Kidney (tissue), 22 donors: ENCODE measurements at places on chromosomes 11 and 22.
A peak's percentile ranks its signal among the peaks of the same experiment; 100 is the strongest.

- H3K36me3 ChIP-seq = no peaks in the 10 kb centered on the region
- DNase-seq = no peak
- peak overlapping the region; percentile 88 for H3K4me3 ChIP-seq
- no peaks in the 10 kb centered on the region for H3K4me1 ChIP-seq
Measured at GRCh38 chr11:7514099-7514591, 346 bp downstream of the PPFIBP2 start.

DNA sequence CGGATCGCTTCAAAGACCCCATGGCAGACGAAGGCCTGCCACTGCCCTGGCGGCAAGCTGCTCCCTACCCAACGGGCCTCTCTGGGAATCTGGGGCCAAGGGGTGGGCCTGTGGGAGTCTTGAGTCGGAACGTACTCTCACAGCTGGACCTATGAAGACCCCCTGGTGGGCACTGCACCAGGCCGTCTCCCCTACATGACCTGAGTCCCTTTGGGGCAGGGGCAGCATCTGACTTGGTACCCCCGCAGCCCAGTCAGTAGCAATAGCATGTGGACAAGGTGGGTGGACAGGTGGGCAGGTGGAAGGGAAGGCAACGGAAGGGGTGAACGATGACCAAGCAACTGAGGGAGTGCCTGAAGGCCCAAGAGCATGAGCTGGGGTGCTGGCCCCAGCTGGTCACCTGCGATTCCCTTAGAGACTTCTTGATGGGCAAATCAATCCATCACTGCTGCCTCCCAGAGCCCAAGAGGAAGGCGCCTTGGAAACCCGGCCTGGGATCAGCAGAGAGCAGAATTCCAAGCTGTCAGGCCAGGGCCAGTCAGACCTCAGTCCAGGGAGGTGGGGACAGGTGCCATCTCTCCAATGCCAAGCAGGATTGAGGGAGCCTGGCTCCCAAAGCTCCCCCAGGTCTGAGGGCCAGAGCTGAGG, 35.3 kb downstream of the ARAP1 start:
- H3K36me3 ChIP-seq = no peaks in the 10 kb centered on the region
- H3K4me1 ChIP-seq = peaks cover 7% of the 10 kb centered on the region
- no peak overlapping the region for H3K27ac ChIP-seq
- H3K27me3 ChIP-seq = no peaks in the 10 kb centered on the region
- H3K4me3 ChIP-seq = no peak overlapping the region
- DNase-seq = no peak

DNA sequence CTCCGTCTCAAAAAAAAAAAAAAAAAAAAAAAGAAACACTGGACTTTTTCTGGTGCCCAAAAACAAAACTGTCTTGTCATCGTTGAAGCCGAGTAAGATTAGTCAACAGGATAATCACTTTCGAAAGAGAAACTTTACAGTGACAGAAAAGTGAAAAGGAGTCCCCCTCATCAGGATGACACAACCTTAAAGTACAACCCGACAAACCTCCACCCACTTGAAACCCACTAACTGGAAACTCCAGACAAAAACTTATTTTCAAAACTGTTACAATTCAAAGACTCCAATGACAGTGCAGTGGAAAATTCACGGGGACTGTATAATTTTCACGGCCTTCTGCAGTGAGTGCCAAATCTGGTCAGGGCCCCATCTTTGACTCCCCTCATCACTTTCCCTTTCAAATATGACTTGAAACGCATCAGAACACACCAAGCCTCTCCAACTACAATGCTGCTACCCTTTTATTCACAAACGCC, 1.3 kb downstream of the DENND5A start:
- H3K27me3 ChIP-seq = no peaks in the 10 kb centered on the region
- H3K27ac ChIP-seq = peak overlapping the region; percentile 95
- H3K4me1 ChIP-seq = peaks cover 4% of the 10 kb centered on the region
- DNase-seq = no peak
- peak overlapping the region; percentile 80 for H3K4me3 ChIP-seq

DNA sequence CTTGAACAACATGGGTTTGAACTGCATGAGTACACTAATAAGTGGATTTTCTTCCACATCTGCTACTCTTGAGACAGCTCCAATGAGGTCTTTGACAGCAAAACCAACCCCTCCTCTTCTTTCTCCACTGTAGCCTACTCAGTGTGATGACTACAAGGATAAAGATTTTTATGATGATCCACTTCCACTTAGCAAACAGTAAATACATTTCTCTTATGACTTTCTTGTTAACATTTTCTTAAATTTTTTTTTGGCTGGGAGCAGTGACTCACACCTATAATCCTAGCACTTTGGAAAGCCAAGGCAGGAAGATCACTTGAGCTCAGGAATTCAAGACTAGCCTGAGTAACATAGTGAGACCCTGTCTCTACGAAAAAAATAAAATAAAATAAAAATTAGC, 9.9 kb upstream of the EIF4G2 start:
- no peaks in the 10 kb centered on the region for H3K36me3 ChIP-seq
- no peak for DNase-seq
- H3K4me3 ChIP-seq = no peak overlapping the region
- no peaks in the 10 kb centered on the region for H3K27me3 ChIP-seq
- H3K27ac ChIP-seq = no peak overlapping the region
- no peaks in the 10 kb centered on the region for H3K4me1 ChIP-seq

GRCh38 chr11:28107191-28107749, 686 bp downstream of the KIF18A start:
- no peaks in the 10 kb centered on the region for H3K36me3 ChIP-seq
- DNase-seq = peak; percentile 35
- peaks cover 5% of the 10 kb centered on the region for H3K4me1 ChIP-seq
- H3K27ac ChIP-seq = peak overlapping the region; percentile 82
- peak overlapping the region; percentile 95 for H3K4me3 ChIP-seq

GRCh38 chr22:41561335-41561734, 525 bp downstream of the CSDC2 start:
- no peaks in the 10 kb centered on the region for H3K36me3 ChIP-seq
- DNase-seq = peak; percentile 48
- no peaks in the 10 kb centered on the region for H3K27me3 ChIP-seq

GRCh38 chr11:2942872-2943710, 13.9 kb upstream of the PHLDA2 start:
- DNase-seq = no peak
- peaks cover 13% of the 10 kb centered on the region for H3K36me3 ChIP-seq
- H3K27ac ChIP-seq = no peak overlapping the region
- no peak overlapping the region for H3K4me3 ChIP-seq

GRCh38 chr11:82733444-82734119, at the start of gene FAM181B:
FAM181B (minus strand) TSS chr11:82733864; CDS start chr11:82733729, 135 bp downstream.
- no peaks in the 10 kb centered on the region for H3K36me3 ChIP-seq
- peaks cover 8% of the 10 kb centered on the region for H3K27me3 ChIP-seq
- no peak within 1 kb of the TSS for H3K27ac ChIP-seq
- H3K4me1 ChIP-seq = no peaks in the 10 kb centered on the region
- H3K4me3 ChIP-seq = peak within 1 kb of the TSS; percentile 62

DNA sequence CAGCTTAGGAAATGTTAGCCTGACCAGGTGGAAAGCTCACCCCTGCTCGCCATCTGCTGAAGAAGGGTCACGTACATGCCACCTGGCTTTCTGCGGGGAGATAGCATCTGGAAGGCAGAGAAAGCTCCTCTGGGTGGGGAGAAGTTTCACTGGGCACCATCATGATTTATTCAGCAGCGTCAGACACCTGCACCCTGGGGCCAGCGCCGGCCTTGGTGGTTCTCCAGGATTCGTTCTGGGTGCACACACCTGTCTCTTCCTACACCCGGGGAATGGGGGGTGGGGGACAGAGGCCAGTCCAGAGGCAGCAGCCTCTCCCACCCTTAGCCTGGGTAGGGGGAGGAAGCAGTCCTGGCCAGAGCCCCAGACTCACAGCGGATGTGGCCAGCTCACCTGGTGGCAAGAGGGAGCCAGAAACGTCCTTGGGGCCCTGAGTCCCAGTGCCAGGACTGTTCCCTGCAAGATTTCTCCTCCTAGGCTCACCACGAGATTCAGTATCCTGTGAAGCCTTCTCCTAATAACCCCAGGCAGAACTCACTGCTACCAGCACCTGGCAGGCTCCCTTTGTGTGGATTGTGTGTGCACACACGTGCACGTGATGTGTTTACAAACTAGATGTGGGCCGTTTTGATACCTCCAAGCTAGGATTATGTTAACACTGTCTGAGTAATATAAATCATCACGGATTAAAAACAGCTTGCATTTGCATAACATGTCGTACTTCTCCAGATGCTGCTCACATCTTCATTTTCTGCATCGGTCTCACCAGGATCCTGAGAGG, 17.3 kb upstream of the RASD2 start:
- H3K27ac ChIP-seq = no peak overlapping the region
- H3K36me3 ChIP-seq = no peaks in the 10 kb centered on the region
- no peaks in the 10 kb centered on the region for H3K27me3 ChIP-seq
- no peak overlapping the region for H3K4me3 ChIP-seq

GRCh38 chr22:20509344-20510047, 2.1 kb downstream of the MED15 start:
- H3K4me1 ChIP-seq = peaks cover 20% of the 10 kb centered on the region
- H3K27me3 ChIP-seq = no peaks in the 10 kb centered on the region
- H3K36me3 ChIP-seq = peaks cover 3% of the 10 kb centered on the region
- DNase-seq = peak; percentile 89

DNA sequence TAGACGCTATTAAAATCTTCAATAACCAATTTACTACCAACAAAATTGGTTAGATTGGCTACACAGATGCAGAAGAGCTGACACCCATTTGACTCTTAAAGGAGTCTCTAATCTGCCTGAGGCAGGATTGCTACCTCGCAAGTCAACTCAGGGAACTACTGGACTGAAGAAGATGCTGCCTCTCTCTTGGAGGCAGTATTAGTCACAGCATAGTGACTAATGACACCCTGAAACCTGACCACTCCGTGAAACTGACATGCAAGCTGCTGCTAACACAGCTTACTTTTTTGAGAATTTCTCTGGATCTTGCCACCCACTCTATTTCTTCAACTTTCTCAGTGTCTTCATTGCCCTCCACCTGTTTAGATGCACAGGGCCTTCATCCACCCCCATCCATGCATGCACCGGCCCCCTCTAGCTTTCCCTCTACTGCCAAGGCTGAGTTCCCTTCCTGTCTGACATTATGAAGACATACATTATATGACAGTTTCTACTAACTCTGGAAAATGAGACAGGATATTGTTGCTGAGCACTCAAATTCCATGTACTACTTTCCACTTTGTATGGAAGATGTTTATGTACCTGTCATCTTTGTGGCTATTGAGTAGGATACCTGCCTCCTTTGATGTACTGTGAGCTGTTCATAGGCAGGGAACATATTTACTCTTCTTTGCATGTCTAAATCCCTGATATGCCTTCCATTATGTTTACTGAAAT, 183.2 kb downstream of the MSANTD4 start:
- DNase-seq = peak; percentile 28

DNA sequence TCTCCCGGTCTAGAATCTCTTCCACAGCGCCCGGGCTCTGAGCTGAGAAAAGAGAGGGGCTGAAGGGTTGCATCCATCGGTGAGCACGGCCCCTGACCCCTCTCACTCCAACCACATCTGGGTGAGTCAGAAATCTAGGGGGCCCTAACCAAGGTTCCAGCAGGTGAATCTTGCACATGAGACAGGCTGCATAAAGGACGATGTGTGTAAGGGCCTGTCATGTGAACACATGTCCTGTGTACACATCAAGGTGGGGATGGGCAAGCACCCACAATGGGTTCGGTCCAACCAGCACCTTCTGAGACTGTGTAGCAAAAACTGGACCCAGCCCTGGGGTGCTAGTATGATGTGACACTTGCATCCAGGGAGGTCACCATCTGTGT, 1.2 kb downstream of the BET1L start:
- H3K4me3 ChIP-seq = peak overlapping the region; percentile 88
- no peak overlapping the region for H3K27ac ChIP-seq
- H3K27me3 ChIP-seq = no peaks in the 10 kb centered on the region
- H3K36me3 ChIP-seq = peaks cover 2% of the 10 kb centered on the region
- H3K4me1 ChIP-seq = peaks cover 39% of the 10 kb centered on the region
- no peak for DNase-seq

DNA sequence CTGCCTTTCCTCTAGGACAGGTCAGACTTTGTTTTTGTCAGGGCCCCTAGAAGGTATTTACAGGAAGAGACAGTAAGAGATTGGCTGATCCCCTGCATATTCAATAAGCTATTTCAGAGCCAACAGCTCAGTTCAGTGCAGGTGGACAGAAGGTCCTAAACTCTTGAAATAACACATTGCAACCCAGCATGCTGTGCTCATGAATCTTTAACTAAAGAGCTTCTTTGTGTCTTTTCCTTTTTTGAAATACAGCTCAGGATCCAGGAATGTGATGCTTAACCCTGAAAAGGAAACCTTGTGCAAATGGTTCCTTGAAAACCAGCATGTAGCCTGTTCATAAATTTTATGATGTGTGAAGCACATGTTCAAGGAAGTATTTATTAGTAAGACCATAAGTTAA, 43.9 kb downstream of the BBOX1 start:
- H3K27me3 ChIP-seq = no peaks in the 10 kb centered on the region
- peaks cover 2% of the 10 kb centered on the region for H3K4me1 ChIP-seq
- H3K36me3 ChIP-seq = peaks cover 4% of the 10 kb centered on the region
- H3K27ac ChIP-seq = no peak overlapping the region
- DNase-seq = no peak

DNA sequence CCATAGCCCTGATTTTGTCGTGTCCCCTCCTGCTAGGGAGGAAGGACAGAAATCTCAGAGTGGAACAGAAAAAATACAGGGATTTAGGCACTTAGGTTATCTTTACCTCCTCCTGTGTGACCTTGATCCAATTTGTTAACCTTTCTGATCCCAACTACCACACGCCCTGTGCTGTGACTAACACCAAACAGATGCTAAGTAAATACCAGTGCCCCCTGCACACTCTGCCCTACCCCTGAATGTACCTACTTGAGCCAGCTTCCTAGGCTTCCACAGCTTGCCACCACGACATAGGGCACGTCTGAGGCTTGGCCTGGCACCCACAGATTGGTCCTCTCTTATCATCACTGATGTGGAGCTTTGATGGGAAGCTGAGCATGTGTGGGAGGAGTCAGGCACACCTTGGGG, 9.2 kb downstream of the MYO18B start:
- no peaks in the 10 kb centered on the region for H3K4me1 ChIP-seq
- no peak overlapping the region for H3K27ac ChIP-seq
- H3K4me3 ChIP-seq = no peak overlapping the region
- DNase-seq = no peak
- H3K36me3 ChIP-seq = no peaks in the 10 kb centered on the region
- no peaks in the 10 kb centered on the region for H3K27me3 ChIP-seq

DNA sequence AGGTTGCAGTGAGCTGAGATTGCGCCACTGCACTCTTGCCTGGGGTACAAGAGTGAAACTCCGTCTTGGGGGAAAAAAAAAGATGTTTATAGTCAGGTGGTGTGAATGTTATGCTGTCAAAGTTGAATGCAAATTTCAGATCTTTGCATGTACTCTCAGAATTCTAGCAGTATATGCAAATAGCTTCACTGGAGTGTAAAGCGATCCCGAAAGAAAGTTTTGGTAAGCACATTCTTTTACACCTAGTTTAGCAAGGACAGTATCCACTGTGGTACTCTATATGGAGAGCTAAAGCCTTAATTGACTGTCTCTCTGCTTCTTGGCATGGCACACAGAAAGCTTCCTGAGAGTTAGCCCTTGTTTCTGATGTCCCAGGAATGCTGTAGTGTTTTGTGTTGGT, 4.0 kb downstream of the JAM3 start:
- no peak for DNase-seq
- no peak overlapping the region for H3K4me3 ChIP-seq
- no peaks in the 10 kb centered on the region for H3K36me3 ChIP-seq
- no peaks in the 10 kb centered on the region for H3K27me3 ChIP-seq
- no peak overlapping the region for H3K27ac ChIP-seq
